ENCODE measurements at places on chromosomes 1 and 21.
A peak's percentile ranks its signal among the peaks of the same experiment; 100 is the strongest.

- no peak for DNase-seq
Measured at GRCh38 chr1:184062640-184063286, 11.2 kb downstream of the TSEN15 start.

GRCh38 chr1:36350659-36351226 lies 27.3 kb upstream of the EVA1B start:
- no peak for DNase-seq

DNA sequence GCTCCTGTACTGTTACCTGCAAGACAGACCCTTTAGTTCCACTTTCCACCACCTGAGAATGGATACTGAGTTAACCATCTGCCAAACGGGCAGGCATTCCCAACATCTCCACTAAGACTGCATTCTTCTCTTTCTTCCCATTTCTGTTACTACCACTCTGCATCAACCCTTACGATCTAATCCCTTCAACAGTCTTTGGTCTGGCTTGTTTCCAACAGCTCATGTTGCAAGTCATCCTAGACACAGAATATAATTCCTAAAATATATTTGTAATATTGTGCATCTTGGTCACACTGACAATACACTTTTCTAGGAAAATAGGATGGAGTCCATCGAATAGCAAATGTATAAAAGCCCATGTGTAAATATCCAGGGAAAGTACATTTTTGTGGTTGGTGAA lies 166.7 kb downstream of the SIPA1L2 start:
- DNase-seq: no peak

DNA sequence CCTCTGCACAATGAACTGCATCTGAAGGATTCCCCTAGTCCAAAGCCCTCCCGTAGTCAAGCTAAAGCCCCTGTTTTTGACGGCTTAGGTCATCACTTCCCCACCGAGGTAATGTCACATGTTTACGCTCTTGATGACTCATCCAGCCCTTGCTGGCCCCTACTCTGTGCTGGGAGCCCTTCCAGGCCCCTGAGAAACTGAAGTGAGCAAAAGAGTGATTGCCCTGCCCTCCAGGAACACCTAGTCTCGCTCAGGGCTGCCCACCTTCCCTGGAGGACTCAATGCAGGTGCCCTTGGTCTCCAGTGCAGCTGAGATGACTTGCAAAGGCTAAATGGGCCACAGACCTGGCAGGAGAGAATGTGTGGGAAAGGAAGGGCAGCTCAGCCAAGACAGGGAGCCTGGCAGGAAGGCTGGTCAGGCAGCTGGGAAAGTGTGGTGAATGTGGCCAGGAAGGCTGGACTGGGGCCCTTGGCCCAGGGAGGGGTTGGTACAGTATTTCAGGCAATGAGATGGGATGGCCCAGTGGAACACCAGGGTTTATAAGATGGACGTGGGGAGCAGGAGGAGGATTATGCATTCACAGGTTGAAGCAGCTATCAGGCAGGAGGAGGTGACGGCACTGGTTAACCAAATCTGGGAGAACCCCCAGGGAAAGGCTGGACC lies 345.6 kb downstream of the NPHP4 start:
- DNase-seq: no peak

DNA sequence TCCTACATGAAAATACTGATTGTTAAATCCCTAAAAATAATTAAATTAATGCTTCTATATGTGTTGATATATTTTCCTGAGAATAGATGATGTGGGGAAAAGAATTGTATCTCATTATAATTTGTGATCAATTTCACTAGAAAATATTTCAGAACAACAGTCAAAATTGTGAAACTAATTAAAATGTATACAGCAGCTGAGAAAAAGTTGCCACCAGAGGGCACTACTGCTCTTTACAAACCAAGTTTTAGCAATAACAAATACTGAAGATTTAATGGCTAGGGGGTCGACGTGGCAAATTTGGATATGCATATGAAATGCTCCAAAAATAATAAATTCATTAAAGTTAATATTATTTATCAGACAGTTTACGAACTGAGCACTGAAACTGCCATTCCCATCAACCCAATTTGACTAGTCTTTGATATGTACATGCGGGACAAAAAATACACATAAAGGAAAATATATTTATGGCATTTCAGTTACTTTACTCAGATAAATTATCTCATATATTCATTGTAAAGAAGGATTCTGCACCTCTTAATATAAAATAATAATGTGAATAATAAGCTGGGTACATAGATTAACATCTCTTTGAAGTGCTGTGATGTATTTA lies 96.3 kb upstream of the TMPRSS15 start:
- DNase-seq: peak; percentile 73

- DNase-seq: peak; percentile 37
Measured at GRCh38 chr1:231242516-231243198, 1.6 kb downstream of the GNPAT start.

Measured in erythroblast (primary cell).